ENCODE measurements at places on chromosomes 5 and 9. TPM values are rescaled to one million over a fixed set of nuclear protein-coding genes. Genes with fewer than 3 reads are reported as not detected.

DNA sequence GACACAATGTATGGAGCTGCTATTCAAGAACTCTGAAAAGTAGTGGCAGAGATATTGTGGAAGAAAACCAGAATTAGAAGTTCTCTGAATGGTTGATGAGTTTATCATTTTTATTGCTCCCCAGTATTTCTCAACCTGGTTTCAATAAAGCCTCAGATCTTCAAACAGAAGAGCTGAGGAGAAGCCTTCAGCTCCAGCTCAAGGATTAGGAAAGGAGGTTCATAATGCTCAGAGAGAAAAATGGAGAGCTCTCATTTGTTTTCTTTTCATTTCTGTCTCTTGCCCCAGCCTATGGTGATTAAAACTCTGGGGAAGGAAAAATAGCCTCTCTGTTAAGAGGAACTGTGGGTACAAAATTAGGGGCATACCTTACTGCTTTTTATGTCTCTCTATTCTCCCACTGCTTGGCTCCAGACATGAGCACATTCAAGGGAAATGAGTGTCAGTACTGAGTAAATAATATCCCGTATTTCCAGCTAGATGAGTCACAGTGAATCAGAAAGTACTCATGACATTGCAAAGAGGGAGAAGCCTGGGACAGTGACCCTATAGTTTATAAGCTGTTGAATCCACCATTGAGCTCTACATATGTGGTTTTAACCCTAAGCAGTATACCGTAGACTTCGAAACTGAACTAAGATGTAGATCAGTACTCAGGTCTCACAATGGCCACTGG is 138.1 kb downstream of the EMB start:
- no peak overlapping the region for H3K4me3 ChIP-seq
- H3K36me3 ChIP-seq = no peaks in the 10 kb centered on the region
- H3K27ac ChIP-seq = no peak overlapping the region
- no peaks in the 10 kb centered on the region for H3K27me3 ChIP-seq

- no peaks in the 10 kb centered on the region for H3K27me3 ChIP-seq
- DNase-seq = no peak
- H3K4me1 ChIP-seq = no peaks in the 10 kb centered on the region
- H3K27ac ChIP-seq = no peak overlapping the region
These were observed 206.1 kb downstream of the SLIT3 start for GRCh38 chr5:169094586-169095409.

GRCh38 chr5:79025054-79025472 is 40.0 kb upstream of the ARSB start:
- no peaks in the 10 kb centered on the region for H3K27me3 ChIP-seq
- no peak overlapping the region for H3K27ac ChIP-seq
- no peak for DNase-seq
- no peaks in the 10 kb centered on the region for H3K36me3 ChIP-seq
- peaks cover 6% of the 10 kb centered on the region for H3K4me1 ChIP-seq

DNA sequence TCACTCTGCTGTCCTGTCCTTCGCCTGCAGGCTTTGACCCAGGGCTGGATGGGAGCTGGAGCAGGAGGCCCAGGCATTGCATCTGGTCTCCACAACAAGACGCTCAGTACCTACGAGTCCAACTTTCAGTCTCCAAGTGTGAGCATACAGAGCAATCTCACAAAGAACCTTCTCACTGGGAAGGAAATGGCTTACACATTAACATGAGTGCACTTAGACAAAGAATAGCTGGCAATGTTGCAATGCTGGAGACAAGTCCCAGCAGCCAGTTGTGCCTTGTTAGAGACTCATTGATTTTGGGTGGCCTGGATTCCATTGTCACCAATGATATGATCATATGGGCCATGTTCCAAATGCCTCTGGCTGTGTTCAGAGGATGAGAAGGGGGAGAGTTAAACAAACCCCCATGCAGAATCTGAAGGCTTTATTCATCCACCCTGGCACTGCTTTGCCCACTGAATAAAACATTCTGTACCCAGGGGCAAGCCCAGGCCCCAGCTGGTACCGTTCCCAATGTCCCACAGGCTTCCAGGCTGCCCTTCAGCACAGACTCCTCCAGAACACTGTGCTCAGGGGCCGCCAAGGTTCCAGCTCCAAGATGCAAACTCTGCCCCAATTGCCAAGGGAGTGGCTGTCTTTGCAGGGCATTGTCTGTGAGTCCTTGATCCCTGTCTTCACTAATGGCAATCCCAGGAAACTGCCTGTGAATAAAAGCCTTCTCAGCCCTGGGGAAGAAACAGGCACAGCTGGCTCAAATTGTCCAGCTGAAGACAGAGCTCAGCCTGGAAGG is 185.5 kb downstream of the HSD17B3 start:
- no peak overlapping the region for H3K4me3 ChIP-seq
- H3K27me3 ChIP-seq = no peaks in the 10 kb centered on the region
- H3K4me1 ChIP-seq = no peaks in the 10 kb centered on the region
- DNase-seq = no peak
- H3K27ac ChIP-seq = no peak overlapping the region

DNA sequence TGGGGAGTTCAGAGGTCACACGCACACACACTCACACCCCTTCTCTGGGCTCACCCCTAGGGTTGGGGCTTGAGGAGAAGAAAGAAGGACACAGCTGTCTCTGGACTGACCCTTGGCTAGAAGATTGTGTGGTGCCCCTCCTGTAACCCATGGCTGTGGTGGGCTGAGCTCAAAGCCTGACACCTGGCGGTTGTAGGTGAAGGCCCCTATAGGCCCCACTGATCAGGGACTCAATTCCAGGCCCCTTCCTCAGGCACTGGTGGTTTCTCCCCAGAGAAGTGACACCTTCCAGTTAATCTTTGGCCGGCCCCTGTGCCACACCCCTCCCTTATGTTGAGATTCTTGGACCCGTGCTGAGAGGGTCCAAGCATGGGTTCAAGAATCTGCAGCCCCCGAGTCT is 35.2 kb upstream of the CRB2 start:
- H3K27me3 ChIP-seq = no peaks in the 10 kb centered on the region
- H3K27ac ChIP-seq = no peak overlapping the region
- no peaks in the 10 kb centered on the region for H3K4me1 ChIP-seq
- H3K36me3 ChIP-seq = no peaks in the 10 kb centered on the region
- no peak overlapping the region for H3K4me3 ChIP-seq
- no peak for DNase-seq

GRCh38 chr9:79976257-79977073 is 404.7 kb downstream of the TLE4 start:
- no peaks in the 10 kb centered on the region for H3K36me3 ChIP-seq
- H3K27ac ChIP-seq = no peak overlapping the region
- H3K4me1 ChIP-seq = no peaks in the 10 kb centered on the region
- no peak for DNase-seq
- no peaks in the 10 kb centered on the region for H3K27me3 ChIP-seq

GRCh38 chr9:97851446-97851883 is 1.6 kb upstream of the FOXE1 start:
- no peak overlapping the region for H3K27ac ChIP-seq
- no peaks in the 10 kb centered on the region for H3K4me1 ChIP-seq
- no peak overlapping the region for H3K4me3 ChIP-seq
- DNase-seq = no peak
- H3K27me3 ChIP-seq = peaks cover 43% of the 10 kb centered on the region

SRP19 gene
- 48.0 TPM for total RNA-seq

NR6A1 gene
- total RNA-seq = 1.9 TPM

LHX3 gene
- total RNA-seq = 0.16 TPM

DOCK2 gene
- 5.4 TPM for total RNA-seq

ISOC1 gene
- total RNA-seq = 45.9 TPM

HAVCR1 gene
- total RNA-seq = not detected
